ENCODE measurements at places on chromosomes 5 and 9. TPM values are rescaled to one million over a fixed set of nuclear protein-coding genes. Genes with fewer than 3 reads are reported as not detected.

CCL27 gene
- not detected for total RNA-seq

PCDHGA5 gene
- 1.8 TPM for total RNA-seq

MARCHF11 gene
- not detected for total RNA-seq

GARIN3 gene
- not detected for total RNA-seq

DBH gene
- total RNA-seq: 1.3 TPM

ANKRD55 gene
- total RNA-seq: not detected

GABRA1 gene
- total RNA-seq: not detected

CDH9 gene
- not detected for total RNA-seq

PCDHB14 gene
- 11.5 TPM for total RNA-seq

ATP10B gene
- 0.07 TPM for total RNA-seq

TAF11L10 gene
- not detected for total RNA-seq

GZMA gene
- total RNA-seq: 1.7 TPM

TRUB2 gene
- 14.0 TPM for total RNA-seq

ZNF454 gene
- 11.8 TPM for total RNA-seq

ACTBL2 gene
- total RNA-seq: not detected

INSL4 gene
- total RNA-seq: not detected

GCNT1 gene
- 2.3 TPM for total RNA-seq

C5orf58 gene
- not detected for total RNA-seq

CTXN3 gene
- total RNA-seq: not detected

SLC1A3 gene
- total RNA-seq: 5.6 TPM

MEIKIN gene
- total RNA-seq: not detected

ADCY2 gene
- 4.4 TPM for total RNA-seq

ENTPD2 gene
- total RNA-seq: 2.4 TPM

TAS2R1 gene
- not detected for total RNA-seq

IZUMO3 gene
- not detected for total RNA-seq

SH2D3C gene
- 3.6 TPM for total RNA-seq

INSL6 gene
- not detected for total RNA-seq

SLC6A19 gene
- not detected for total RNA-seq

FKTN gene
- total RNA-seq: 10.5 TPM

Measured in uterus (tissue), 4 donors.